AG04450 (cell line): ENCODE measurements at places on chromosomes 1 and 21.

- DNase-seq: no peak
Measured at GRCh38 chr1:18109058-18109755, 1.6 kb downstream of the IGSF21 start.

GRCh38 chr1:110259770-110260169 is 49.7 kb downstream of the KCNC4 start:
- no peak for DNase-seq

DNA sequence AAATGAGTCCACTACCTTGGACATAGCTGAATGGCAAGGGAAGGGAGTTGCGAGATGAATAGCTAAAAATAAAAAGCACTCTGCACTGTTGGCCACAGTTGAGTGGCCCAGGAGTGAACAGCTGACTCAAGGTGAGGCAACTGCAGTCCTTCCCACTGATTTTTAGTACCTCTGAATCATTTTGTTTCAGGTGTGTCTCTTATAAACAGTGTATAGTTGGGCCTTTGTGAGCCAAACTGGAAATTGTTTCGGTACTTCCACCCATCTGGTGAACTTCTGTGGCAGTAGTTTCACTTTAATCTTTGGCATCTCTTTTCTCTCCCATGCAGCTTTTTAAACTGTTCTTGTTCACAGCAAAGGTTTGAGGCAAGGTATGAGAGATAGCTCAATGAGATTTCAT is 122.7 kb downstream of the VAV3 start:
- DNase-seq: no peak

GRCh38 chr21:14451546-14451945 is 68.6 kb upstream of the HSPA13 start:
- DNase-seq: no peak
